ENCODE measurements at places on chromosomes 4 and X. TPM values are rescaled to one million over a fixed set of nuclear protein-coding genes. Genes with fewer than 3 reads are reported as not detected.

GRCh38 chr4:89469930-89470375 is 162.4 kb upstream of the GPRIN3 start:
- DNase-seq = no peak
- no peaks in the 10 kb centered on the region for H3K36me3 ChIP-seq
- H3K27me3 ChIP-seq = no peaks in the 10 kb centered on the region
- peak overlapping the region; percentile 45 for H3K27ac ChIP-seq
- no peaks in the 10 kb centered on the region for H3K4me1 ChIP-seq
- H3K4me3 ChIP-seq = no peak overlapping the region

ANXA10 gene
- total RNA-seq = not detected

MAGEB16 gene
- not detected for total RNA-seq

GRCh38 chrX:103376979-103377324 is 614 bp downstream of the BEX3 start:
- H3K4me1 ChIP-seq = no peaks in the 10 kb centered on the region
- H3K27ac ChIP-seq = peak overlapping the region; percentile 95
- peak overlapping the region; percentile 71 for H3K4me3 ChIP-seq
- no peaks in the 10 kb centered on the region for H3K27me3 ChIP-seq
- DNase-seq = peak; percentile 54
- no peaks in the 10 kb centered on the region for H3K36me3 ChIP-seq

- H3K4me3 ChIP-seq = no peak overlapping the region
- no peaks in the 10 kb centered on the region for H3K27me3 ChIP-seq
- no peaks in the 10 kb centered on the region for H3K4me1 ChIP-seq
- DNase-seq = no peak
- H3K36me3 ChIP-seq = no peaks in the 10 kb centered on the region
Observed at GRCh38 chrX:120761810-120762209, 113.9 kb downstream of the CT47B1 start.

DNA sequence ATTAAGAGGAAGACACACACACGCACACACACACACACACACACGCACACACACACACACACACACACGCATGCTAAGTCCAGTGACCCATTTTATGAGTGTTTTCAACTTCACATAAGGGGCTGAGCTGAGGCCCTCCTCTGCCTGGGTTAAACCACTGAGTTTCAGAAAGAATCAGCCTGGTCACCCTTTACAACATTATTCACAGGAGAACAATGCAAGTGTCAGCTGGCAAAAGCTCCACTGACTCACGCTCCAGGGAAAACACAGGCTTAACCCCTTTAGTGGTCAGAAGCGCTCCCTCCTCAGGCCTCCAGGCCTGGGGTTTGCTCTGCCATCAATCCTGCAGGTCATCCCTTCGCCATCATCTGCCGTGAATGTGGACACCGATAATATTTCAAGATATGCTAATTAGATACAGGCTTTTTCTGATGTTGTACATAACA is 46.9 kb downstream of the ACOX3 start:
- H3K27me3 ChIP-seq = no peaks in the 10 kb centered on the region
- no peak overlapping the region for H3K4me3 ChIP-seq
- H3K4me1 ChIP-seq = peaks cover 23% of the 10 kb centered on the region

DNA sequence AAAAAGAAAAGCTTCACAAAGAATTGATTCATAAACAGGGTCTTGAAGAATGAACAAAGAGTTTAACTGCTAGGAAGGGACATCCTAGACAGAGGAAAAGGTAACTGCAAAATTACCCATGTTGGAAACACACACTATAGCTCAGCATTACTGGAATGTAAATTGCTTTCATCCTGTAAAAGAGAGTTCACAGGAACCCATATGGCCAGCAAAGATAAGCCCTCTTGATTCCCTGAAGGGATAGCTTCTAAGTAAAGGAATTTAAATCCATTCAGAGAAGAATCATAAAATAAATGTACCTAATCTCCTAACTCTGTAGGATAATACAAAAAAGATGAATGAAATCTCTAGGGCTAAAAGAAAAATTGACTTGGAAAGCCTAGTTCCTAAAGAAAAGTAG is 107.1 kb upstream of the INTU start:
- no peaks in the 10 kb centered on the region for H3K27me3 ChIP-seq
- DNase-seq = no peak
- no peaks in the 10 kb centered on the region for H3K36me3 ChIP-seq

IGFBP7 gene
- total RNA-seq = 290 TPM

GRCh38 chrX:24235084-24235710 is 78.7 kb downstream of the SUPT20HL2 start:
- H3K4me3 ChIP-seq = no peak overlapping the region
- no peaks in the 10 kb centered on the region for H3K36me3 ChIP-seq
- DNase-seq = no peak
- no peak overlapping the region for H3K27ac ChIP-seq
- no peaks in the 10 kb centered on the region for H3K4me1 ChIP-seq

- H3K27ac ChIP-seq = no peak overlapping the region
- no peak for DNase-seq
- H3K4me1 ChIP-seq = no peaks in the 10 kb centered on the region
- no peaks in the 10 kb centered on the region for H3K27me3 ChIP-seq
Observed at GRCh38 chrX:139832718-139833309, 100.0 kb downstream of the ATP11C start.

GRCh38 chrX:111869639-111870034 is 6.3 kb upstream of the TRPC5OS start:
- H3K4me3 ChIP-seq = no peak overlapping the region
- no peaks in the 10 kb centered on the region for H3K27me3 ChIP-seq
- H3K36me3 ChIP-seq = no peaks in the 10 kb centered on the region

DNA sequence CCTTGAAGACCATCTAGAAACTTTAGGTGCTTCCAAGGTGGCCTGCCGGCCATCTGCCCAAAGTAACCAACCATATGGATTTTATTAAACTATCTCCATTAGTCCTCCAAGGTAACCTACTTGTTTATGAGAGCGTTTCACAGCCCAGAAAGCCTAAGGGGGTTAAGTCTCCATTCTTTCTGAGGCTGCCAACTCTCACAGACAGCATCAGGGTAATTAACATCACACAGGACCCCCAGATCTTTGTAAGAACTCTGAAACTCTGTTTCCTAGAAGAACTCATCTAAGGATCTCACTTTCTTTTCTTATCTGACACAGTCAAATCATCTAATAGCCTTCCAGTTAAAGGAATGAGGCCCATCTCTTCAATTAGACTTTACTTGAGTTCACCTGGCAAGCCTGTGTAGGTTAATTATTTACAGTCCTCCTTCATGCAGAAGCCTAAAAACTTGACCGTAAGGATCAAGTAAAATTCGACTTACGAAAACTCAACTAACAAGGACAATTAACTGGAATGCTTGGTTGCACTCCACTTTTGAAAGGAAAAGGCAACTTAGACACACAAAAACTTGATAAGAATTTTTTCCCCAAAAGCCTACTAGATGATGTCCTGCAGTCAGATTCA is 252.5 kb downstream of the GRIA3 start:
- no peak overlapping the region for H3K27ac ChIP-seq
- DNase-seq = no peak
- H3K4me3 ChIP-seq = no peak overlapping the region
- H3K36me3 ChIP-seq = no peaks in the 10 kb centered on the region
- H3K27me3 ChIP-seq = no peaks in the 10 kb centered on the region
- H3K4me1 ChIP-seq = no peaks in the 10 kb centered on the region

FRMPD3 gene
- total RNA-seq = 0.70 TPM

LRIT3 gene
- 0.23 TPM for total RNA-seq

DNA sequence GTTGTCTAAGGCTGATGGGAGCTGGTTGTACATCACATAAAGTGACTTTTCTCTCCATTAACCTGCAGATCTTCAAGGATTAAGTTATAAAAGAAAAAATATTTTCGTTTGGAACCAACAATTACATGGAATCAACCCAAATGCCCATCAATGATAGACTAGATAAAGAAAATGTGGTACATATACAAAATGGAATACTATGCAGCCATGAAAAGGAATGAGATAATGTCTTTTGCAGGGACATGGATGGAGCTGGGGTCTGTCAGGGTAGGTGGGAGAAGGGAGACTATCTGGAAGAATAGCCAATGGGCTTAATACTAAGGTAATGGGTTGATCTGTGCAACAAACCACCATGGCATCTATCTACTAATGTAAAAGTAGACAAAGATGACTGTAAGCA is 313.2 kb downstream of the FSTL5 start:
- peaks cover 4% of the 10 kb centered on the region for H3K27me3 ChIP-seq
- H3K4me3 ChIP-seq = no peak overlapping the region
- H3K36me3 ChIP-seq = no peaks in the 10 kb centered on the region
- no peak overlapping the region for H3K27ac ChIP-seq

DDX53 gene
- not detected for total RNA-seq

GRCh38 chr4:70849291-70849690 is 9.6 kb upstream of the GRSF1 start:
- no peaks in the 10 kb centered on the region for H3K27me3 ChIP-seq
- H3K36me3 ChIP-seq = no peaks in the 10 kb centered on the region
- no peaks in the 10 kb centered on the region for H3K4me1 ChIP-seq
- H3K4me3 ChIP-seq = no peak overlapping the region

All from ovary (tissue), 10 donors.